GM12891 (cell line): ENCODE measurements at places on chromosomes 7 and 10.
A peak's percentile ranks its signal among the peaks of the same experiment; 100 is the strongest.

DNA sequence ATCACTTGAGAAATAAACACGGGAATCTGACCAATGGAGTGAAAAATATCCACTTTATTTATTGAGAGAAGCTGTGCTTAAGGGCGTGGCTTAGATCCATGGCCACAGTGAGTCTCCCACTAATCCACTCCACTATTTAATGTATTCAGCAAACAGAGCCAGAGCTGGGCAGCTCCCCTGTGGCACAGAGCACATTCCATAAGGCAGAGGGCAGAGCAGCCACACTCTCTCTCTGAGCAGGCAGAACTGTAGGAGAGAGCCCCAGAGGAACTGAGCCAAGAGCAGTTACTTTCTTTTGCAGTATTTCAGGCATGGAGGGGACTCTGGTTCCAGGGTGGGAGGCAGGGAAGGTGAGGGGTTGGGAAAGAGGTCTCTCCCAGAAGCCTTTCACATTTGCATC, 106.0 kb downstream of the GALNT17 start:
- DNase-seq = no peak

DNA sequence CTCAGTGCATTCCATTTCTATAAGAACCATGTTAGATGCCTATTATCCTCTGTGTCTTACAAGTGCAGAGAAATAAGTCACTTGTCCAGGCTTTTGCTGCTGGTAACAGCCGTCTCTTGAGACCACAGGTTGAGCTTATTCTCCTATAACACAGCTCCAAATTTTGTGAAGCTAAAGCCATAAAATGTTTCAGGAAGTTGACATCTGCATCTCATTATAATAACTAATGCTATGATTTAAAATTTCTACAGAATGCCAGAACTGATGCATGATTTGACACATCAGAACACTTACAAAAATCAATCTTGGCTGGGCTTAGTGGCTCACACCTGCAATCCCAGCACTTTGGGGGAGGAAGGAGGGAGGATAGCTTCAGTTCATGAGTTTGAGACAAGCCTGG, 986.9 kb downstream of the TYW1 start:
- DNase-seq = no peak

DNA sequence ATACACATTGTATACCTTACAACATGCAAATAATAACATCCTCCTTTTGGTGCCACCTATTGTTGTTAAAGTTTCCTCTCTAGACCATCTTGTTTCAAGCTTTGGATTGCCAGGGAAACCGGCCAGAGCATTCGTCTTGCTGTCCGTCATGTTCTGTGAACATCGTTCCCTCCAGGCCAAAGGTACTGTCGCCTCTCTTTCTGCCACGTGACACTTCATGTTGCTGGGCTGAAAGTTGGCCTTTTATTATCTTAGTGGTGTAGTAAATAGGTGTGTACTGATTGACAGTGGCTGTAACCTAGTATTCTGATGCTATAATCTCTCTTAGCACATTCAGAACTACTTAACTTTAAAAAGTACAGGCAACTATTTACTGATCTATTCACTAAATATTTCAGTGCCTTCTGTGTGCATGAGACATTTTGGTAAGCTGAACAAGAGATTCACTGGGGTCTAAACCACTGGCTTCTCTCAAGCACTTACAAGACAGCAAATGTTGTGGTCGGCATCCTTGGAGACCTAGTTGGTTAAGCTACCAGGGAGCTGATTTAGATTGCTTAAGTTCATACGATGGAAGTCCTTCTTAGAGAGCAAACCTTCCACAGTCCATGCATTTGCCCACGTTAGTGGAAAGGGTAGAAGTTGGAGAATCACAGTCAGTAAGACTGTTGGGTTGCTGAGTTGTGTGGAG, 52.4 kb downstream of the SHH start:
- DNase-seq = no peak

DNA sequence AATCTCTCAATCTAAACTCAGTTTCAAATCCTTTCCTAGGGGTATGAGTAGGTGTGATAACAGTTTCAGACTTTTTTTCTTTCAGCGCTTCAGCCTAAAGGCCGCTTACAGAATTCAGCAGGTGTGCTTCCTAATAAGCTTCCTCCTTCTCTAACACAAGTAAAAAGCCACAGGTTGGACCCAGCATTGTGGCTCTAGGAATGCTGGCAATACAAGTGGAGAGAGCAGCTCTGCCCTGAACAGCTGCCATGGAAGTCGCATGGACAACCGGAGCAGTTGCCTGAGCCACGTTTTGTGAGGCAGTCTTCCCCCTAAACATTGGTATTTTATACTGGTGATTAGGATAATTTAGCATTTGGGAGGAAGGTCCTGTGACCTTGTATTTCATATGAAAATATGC, 83.5 kb downstream of the ST7 start:
- DNase-seq = no peak

- no peak for DNase-seq
These were observed 30.0 kb downstream of the EEPD1 start for GRCh38 chr7:36182854-36183604.

GRCh38 chr7:158003441-158004122, 584.0 kb downstream of the PTPRN2 start:
- DNase-seq = no peak

DNA sequence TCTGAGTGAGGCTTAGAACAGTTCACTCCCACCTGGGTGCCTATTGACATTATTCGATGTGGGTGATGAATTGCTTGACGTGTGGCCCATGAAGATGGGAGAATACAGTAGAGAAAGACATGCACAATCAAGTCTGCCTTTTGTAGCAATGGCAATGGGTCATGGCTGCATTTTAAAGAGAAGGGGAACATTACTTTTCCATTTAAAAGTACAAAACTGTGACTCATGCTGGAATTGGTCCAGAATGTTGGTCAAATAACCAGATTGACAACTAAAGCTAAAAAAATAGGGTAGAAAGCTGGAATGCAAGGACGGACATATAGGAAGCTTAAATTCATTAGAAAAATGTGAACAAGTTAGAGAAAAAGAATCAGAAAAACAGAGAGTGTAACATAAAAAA, 104.1 kb upstream of the SLC25A13 start:
- no peak for DNase-seq

DNA sequence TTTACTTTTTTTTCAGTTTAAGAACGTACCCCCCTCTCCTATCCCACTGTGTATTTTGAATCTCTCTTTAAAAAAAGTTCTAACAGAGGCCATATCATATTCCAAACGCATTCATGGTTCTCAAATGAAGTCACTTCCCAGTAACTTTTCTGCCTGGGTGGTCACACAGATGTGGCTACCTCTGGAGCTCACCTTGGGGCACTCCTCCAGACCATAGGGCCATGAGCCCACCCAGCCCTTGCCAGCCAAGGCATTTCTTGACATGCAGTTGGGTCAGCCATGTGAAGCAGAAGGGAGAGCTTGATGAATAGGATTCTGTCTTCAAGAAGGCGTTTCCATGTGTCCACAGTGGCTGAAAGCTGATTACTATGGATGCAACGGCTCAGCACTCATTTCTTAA, 239.3 kb downstream of the RAB11FIP2 start:
- no peak for DNase-seq

- no peak for DNase-seq
These were observed 55.2 kb downstream of the TACC2 start for GRCh38 chr10:122044045-122044661.

DNA sequence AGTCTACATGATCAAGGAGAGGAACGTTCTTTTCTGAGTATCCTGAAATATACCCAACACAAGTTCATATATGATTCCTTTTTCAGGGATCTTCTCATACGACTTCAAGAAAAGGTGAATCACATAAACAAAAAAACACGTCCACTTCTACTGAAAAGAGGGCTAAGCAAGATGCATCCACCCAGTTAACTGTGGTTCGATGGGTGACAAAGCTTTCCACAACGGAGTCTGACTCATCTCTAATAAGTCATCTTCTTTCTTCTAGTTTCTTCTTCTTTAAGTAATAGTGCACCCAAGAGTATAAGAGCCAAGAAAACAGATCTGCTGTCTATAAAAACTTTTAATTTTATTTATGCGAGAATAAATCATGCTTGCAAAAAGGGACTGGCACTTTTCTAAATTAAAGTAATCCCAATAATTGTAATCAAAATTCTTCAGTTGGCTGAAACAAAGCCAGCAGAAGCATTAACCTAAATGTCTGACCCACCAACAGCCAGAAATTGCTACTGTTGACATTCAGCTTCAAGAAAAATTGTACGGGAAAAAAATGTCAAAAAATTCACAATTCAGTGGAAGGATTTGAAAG, 146.9 kb upstream of the ANK3 start:
- DNase-seq = no peak

DNA sequence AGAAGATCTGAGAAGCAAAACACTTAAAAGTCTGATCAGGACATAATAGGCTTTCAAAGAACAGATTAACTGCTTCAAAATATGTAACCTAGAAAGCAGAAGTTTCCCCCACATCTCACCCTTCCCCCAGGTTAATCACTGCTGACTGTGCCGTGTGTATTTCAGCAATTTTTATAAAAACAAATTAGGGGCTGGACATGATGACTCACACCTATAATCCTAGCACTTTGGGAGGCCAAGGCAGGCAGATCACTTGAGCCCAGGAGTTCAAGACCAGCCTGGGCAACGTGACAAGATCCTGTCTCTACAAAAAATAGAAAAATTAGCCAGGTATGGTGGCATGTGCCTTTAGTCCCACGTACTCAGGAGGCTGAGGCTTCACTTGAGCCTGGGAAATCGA, 67.6 kb upstream of the GATA3 start:
- DNase-seq = no peak

DNA sequence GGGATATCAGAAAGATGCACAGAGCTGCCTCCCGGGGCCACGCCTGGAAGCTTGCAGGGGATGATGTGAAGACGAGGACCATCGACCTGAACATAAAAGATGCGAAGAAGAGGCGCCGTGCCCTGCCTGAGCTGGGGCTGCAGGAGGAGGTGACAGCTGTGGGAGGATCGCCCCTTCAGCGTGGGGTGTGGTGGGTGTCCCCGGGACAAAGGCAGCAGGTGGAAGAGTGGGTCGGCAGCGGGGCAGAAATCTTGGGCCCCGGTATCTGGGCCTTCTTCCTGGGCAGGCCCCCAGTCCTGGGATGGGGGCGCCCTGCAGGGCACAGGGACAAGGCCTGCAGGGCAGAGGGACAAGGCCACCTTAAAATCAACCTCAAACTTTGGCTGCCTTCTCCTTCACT, 134.9 kb downstream of the OR13A1 start:
- DNase-seq = no peak

- DNase-seq = no peak
These were observed 1055.1 kb downstream of the NXPH1 start for GRCh38 chr7:9488555-9488954.

- no peak for DNase-seq
These were observed 421.1 kb downstream of the GLRX3 start for GRCh38 chr10:130557181-130557845.

GRCh38 chr7:145915679-145916078, 200.9 kb upstream of the CNTNAP2 start:
- DNase-seq = no peak

- no peak for DNase-seq
These were observed 146.4 kb upstream of the LYZL2 start for GRCh38 chr10:30775779-30776591.

GRCh38 chr7:49099587-49100326, 175.4 kb downstream of the CDC14C start:
- DNase-seq = no peak

- no peak for DNase-seq
These were observed 1005.6 kb downstream of the LRMDA start for GRCh38 chr10:76436981-76437380.

GRCh38 chr7:98165827-98166667, 45.2 kb upstream of the BHLHA15 start:
- peak; percentile 56 for DNase-seq

- peak; percentile 22 for DNase-seq
These were observed at the start of gene PBLD for GRCh38 chr10:68332259-68333057. Gene PBLD (minus strand): TSS chr10:68332928. CDS start chr10:68306844, 26,084 bp downstream.

- DNase-seq = no peak
These were observed 32.4 kb downstream of the SEMA3D start for GRCh38 chr7:85154282-85154937.
